ENCODE measurements at places on chromosomes 3 and 15. TPM values are rescaled to one million over a fixed set of nuclear protein-coding genes. Genes with fewer than 3 reads are reported as not detected.

Gene AMT
- 6.2 TPM for total RNA-seq

Gene SPINK8
- not detected for total RNA-seq

Gene PXYLP1
- 12.1 TPM for total RNA-seq

Gene CA12
- total RNA-seq, result not detected

Gene RBM15B
- 29.0 TPM for total RNA-seq
